ENCODE measurements at places on chromosomes 7 and 10.
A peak's percentile ranks its signal among the peaks of the same experiment; 100 is the strongest.

DNA sequence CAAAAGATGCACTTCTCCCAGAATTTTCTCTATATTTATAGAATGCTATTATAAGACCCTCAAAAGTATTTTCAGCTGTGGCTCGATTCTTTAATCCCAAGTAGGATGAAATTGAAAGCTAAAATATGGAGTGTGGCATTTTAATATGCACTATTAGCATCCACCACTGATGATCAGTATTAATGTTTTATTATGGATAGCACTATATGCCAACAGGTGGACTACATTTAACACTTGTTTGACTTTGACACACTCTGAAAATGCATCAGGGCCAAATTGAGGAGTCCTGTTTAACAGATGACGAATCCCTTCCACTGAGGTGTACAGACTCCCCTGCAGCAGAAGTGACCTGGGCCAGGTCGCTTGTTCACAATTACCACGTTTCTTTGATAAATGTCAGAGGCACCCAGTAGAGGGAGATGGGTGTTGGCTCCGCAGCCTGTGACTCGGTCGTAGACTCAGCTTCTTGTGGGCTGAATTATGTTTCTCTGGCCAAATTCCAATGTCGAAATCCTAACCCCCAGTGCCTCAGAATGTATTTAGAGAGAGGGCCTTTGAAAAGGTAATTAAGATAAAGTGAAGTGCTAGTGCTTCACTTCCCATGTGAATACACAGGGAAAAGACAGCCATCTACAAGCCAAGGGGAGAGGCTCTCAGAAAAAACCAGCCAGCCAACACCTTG is 48.1 kb downstream of the WIPF3 start:
- no peak for DNase-seq

DNA sequence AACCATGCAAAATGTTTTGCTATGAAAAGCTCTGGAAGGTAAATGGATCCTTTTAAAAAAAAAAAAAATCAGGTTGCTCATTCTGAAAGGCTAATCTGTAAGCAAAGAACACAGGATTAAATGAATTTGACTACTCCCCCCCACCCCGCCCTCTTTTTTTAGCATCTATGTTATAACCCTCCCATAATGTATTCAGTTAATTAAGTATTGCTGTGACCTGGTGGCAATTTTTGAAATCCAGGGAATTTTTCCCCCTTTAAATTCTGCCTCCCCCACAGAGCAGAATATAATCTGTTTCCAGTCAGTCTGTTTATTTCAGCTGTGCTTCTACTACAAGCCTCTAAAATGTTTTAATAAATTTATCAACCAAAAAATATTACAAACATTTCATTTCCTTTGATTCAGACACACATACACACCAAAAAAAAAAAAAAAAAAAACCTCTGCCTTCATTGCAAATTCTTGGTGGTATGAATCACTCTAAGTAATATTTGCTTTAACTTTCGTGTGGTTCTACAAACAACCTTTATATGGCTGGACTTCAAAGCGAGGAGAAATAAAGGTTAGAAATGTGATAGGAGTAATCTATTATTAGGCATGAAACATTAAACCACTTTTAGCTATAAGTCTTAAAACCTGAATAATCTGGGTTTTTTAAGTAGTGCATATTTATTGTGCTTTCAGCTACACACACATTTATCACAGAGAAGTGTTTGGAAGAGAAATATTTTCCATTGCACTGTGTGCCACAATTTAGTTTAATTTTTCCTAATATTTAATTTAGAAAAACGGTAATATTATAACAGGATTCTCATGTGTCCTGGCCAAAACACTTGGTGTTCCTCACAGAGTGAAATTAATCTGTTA is 64.4 kb upstream of the ARID5B start:
- DNase-seq: no peak

- no peak for DNase-seq
Observed at GRCh38 chr7:31007634-31008033, 43.9 kb downstream of the GHRHR start.

GRCh38 chr7:2416063-2416462 is 12.7 kb downstream of the CHST12 start:
- DNase-seq: no peak

- no peak for DNase-seq
Observed at GRCh38 chr7:23336086-23336485, 36.9 kb downstream of the MALSU1 start.

GRCh38 chr10:95508730-95509129 is 52.4 kb downstream of the SORBS1 start:
- no peak for DNase-seq

- DNase-seq: no peak
Observed at GRCh38 chr10:17418249-17418648, 36.1 kb downstream of the ST8SIA6 start.

GRCh38 chr7:98187138-98187502 is 24.1 kb upstream of the BHLHA15 start:
- no peak for DNase-seq

GRCh38 chr10:4170633-4171314 is 385.8 kb upstream of the KLF6 start:
- DNase-seq: no peak

- no peak for DNase-seq
Observed at GRCh38 chr10:68826764-68827591, at the start of gene STOX1. Gene STOX1 (plus strand): TSS chr10:68827531. CDS start chr10:68827624, 93 bp downstream.

DNA sequence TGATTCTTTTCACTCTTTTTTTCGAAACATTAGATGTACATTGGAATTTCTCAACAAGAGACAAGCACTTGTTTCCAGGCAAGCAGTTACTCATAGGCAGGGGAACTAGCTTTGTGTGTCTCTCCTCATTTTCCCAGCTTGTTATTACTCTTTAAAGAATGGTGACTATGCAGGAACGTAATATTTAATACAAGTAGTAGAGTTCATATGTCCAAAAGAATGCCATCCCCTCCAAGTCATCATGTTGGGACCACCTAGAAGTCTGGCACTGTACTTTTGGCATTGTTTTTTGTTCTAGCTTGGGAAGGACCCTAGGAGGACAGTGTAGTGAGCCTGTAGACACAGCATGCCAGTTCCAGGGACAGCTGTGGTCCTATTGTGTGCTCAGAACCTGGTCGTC is 650.7 kb downstream of the INHBA start:
- no peak for DNase-seq

GRCh38 chr7:156895024-156895780 is 2.2 kb upstream of the LMBR1 start:
- DNase-seq: peak; percentile 55

GRCh38 chr7:93949423-93949822 is 27.9 kb downstream of the GNG11 start:
- no peak for DNase-seq

DNA sequence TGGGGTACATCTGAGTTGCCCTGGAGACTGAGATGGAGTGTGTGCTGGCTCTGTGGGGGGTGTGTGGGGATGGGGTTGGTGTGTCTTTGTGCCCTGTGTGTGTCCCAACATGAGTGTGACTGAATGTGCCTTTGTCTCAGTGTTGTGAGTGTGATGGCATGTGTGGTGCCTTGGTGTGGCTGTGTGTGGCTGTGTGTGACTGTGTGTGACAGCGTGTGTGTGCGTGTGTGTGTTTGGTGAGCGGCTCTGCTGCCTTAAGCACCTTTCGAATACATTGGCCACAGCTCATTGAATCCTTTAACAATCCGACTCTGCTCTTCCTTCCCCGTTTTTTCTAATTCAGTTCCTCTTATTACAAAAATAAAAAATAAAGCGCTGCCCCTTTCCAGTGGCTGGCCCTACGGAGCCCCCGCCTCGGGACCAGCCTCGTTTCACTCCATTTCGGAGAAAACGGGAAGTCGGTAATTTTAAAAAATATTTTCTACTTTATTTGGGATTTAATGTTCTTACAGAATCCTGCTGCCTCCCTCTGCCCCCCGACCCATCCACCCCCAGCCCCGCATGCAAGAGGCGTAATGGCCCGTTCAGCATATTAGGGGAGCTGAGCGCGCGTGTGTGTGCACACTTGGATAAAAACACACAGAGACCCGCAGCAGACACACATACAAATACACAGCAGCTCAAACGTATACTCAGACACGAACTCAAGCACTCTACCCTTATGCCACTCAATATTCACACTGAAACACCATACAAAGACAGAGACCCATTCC is 35.5 kb downstream of the HIF1AN start:
- DNase-seq: no peak

- DNase-seq: no peak
Observed at GRCh38 chr10:79058899-79059841, 9.6 kb upstream of the ZMIZ1 start.

- DNase-seq: no peak
Observed at GRCh38 chr7:82194016-82194643, 249.4 kb downstream of the CACNA2D1 start.

GRCh38 chr7:114084472-114085312 is 165.9 kb upstream of the PPP1R3A start:
- no peak for DNase-seq

DNA sequence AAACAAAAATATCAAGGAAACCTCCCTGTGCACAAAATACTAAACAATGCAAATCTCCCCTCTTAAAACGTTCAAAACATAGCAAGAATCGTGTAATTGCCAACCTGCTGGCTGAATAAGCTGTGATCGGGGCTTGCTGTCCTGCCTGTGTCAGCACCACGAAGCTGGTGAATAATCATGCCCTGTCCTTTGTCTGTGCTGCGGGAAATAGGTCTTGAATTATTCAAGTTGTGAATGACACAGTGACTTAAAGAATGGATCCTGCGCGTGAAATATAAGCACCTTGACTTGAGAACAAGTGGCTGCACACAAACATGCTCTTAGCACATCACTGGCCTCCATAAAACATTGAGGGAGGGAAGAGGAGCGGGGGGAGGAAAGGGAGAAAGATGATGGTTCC is 130.2 kb downstream of the OAT start:
- no peak for DNase-seq

GRCh38 chr7:121562259-121562658 is 166.2 kb upstream of the FAM3C start:
- DNase-seq: no peak

GRCh38 chr7:158945519-158945918 is 89.2 kb downstream of the DYNC2I1 start:
- no peak for DNase-seq

DNA sequence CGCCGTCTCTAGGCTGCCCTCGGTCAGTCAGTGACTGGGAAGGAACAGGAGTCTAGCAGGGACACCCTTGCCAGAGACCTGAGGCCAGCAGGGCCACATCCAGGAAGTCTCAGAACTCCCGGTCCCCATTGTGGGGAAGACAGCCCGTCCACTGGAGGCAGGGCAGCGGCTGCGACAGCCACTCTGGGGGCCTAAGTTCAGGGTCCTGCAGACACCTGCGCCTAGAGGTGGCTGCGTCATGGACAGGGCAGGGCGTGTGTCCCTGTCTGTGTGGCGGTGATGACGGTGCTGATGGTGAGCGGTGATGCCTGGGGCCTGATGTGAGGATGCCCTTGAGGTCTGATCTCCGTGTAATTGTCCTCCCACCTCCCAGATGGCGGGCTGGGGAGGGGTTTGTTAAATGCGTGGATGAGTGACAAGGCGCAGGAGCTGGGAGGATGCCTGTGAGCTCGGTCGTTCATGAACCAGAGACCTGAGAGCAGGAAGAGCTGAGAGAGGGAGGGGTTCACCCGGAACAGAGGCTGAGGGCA is 537.9 kb upstream of the FOXK1 start:
- DNase-seq: no peak

- no peak for DNase-seq
Observed at GRCh38 chr7:31006857-31007256, 43.1 kb downstream of the GHRHR start.

DNA sequence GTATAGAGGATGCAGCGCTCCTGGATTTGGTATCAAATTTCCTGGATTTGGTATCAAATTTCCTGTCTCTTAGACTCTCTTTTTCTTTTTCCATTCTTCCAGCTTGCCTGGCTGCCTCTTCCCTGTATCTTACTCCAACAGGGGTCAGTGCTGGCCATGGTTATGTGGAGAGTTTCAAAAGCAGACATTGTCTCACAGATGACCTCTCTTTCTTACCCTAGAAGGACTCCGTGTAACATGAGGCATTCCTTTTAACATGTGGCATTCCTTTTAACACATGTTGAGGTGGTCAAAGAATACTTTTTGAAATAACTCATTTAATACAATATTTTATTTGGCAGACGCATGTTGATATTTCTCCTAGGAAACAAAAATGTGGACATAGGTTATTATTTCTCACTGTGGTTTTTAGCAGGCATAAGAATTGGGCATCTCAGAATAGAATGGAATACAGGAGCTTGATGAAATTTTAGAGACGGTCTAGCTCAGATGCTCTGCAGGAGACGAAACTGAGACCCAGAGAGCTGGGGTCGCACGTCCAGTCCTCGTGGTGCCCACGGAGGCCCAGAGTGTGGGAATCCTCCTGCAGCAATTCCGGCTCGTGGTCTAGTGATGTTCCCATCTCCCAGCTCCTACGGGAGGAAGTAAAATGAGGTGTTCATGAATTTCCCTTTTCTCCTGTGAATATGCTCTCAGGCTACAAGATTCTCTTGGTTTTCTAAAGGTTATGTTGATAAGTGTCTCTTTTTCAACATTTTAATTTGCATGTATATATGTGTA is 59.6 kb upstream of the PITRM1 start:
- no peak for DNase-seq

Data from KG1 (cell line).